Activated T-helper 2 cell treated with anti-CD3 and anti-CD28 coated beads, Interferon-gamma antibody, Interleukin-2, Interleukin-4, amounts not matched to agents 10 μg/mL and 5 μg/mL and 100 μg/mL, durations not matched to agents 14 hours and 24 hours and 36 hours (primary cell): ENCODE measurements at places on chromosomes 12 and 14. TPM values are rescaled to one million over a fixed set of nuclear protein-coding genes. Genes with fewer than 3 reads are reported as not detected.

MYF6 gene
- not detected in 2 replicates for total RNA-seq

ZFHX2 gene
- 2.0 and 2.5 TPM in 2 replicates for total RNA-seq

PMCH gene
- 210 and 221 TPM in 2 replicates for total RNA-seq

FLRT2 gene
- not detected in 2 replicates for total RNA-seq

KCNC2 gene
- total RNA-seq, result not detected in 2 replicates

SOCS2 gene
- total RNA-seq, result 34.9 and 37.3 TPM in 2 replicates

WSCD2 gene
- total RNA-seq, result not detected in 2 replicates

POLE2 gene
- 43.4 and 47.2 TPM in 2 replicates for total RNA-seq

ASIC1 gene
- 20.4 and 20.7 TPM in 2 replicates for total RNA-seq

TTC6 gene
- total RNA-seq, result not detected in 2 replicates

LRP1-AS gene
- total RNA-seq, result not detected in 2 replicates

GABARAPL1 gene
- total RNA-seq, result 4.0 and 5.2 TPM in 2 replicates

PLCZ1 gene
- total RNA-seq, result not detected in 2 replicates

WNT5B gene
- 0.76 and 0.82 TPM in 2 replicates for total RNA-seq

LRRC74A gene
- not detected in 2 replicates for total RNA-seq

KLRB1 gene
- 0.32 TPM in 1 of 2 replicates, not detected in the other for total RNA-seq

TMTC1 gene
- total RNA-seq, result 1.4 TPM in 2 replicates

NRL gene
- total RNA-seq, result 1.6 and 1.8 TPM in 2 replicates

SERPINA9 gene
- not detected in 2 replicates for total RNA-seq

LRRIQ1 gene
- not detected in 2 replicates for total RNA-seq

DDN gene
- 0.60 and 0.91 TPM in 2 replicates for total RNA-seq

TSPAN19 gene
- total RNA-seq, result not detected in 2 replicates

NPFF gene
- not detected in 2 replicates for total RNA-seq

CCDC175 gene
- total RNA-seq, result not detected in 2 replicates

ZDHHC17 gene
- total RNA-seq, result 26.7 and 28.6 TPM in 2 replicates

PHC1 gene
- 8.4 and 8.5 TPM in 2 replicates for total RNA-seq

AQP5 gene
- not detected in 2 replicates for total RNA-seq

EGLN3 gene
- 16.0 and 17.0 TPM in 2 replicates for total RNA-seq

MIP gene
- not detected in 2 replicates for total RNA-seq

TAS2R46 gene
- total RNA-seq, result 1.3 and 2.0 TPM in 2 replicates

SMIM41 gene
- 0.14 and 0.16 TPM in 2 replicates for total RNA-seq

TAS2R31 gene
- 3.9 and 4.6 TPM in 2 replicates for total RNA-seq

TBX5 gene
- not detected in 2 replicates for total RNA-seq

DCAF5 gene
- 30.4 and 30.7 TPM in 2 replicates for total RNA-seq

KERA gene
- total RNA-seq, result not detected in 2 replicates
